ENCODE measurements at places on chromosomes 16 and 17.

DNA sequence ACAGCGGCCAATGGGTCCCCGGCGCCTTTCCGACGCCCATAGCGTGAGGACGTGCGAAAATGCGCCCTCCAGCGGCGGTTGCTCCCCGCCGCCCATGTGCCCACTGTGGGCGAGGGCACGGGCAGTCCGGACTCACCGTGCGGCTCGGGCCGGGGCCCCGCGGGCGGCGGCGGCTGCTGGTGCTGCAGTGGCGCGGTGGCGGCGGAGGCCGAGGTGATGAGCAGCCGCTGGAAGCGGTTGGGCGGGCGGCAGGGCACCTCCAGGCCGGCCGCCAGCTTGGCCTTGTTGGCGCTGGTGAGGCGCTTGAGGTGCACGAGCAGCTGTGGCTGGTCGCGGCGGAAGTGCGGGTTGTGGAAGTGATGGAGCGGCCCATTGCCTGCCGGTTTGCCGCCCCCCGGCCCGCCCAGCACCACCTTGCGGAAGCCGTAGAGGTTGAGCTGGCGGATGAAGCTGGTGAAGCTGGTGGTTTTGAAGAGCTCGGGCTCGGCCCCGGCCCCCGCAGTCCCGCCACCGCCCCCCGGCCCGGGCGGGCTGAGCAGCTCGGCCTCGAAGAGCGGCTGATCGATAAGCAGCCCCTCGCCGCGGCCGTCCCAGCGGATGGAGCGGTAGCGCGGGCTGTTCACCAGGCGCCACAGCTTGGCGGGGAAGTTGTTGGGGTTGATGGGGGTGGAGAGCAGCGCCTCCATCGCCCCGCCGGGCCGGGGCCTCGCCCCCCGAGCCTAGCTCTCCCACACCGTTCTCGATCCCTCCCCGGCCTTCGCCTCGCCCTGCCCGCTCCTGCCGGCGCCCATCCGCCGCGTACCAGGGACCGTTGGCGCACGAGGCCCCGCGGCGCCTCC lies at the start of gene HSF5:
Gene HSF5, minus strand, starts transcription at position 820 of the 839 bp plus-strand sequence. Its CDS starts 134 bp downstream, at position 686.
- DNase-seq = peak; percentile 81

- no peak for DNase-seq
These were observed 13.2 kb upstream of the ARL2BP start for GRCh38 chr16:57231821-57232350.

DNA sequence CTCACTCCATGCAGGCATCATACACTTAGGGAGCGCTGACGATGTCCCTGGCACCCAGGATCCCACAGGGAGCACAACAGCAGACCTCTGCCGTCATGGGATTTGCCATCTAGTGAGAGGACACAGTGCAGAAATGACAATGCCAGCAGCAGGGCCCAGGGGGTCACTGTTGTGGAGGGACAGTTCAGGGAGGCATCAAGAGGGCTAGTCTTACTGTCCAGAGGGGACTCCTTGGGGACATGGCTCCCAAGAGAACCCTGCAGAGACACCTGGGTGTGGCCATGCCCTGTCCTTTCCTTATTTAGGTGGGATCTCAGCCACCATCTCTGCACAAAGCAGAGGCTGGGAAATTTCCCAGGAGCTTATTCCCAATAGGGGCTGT lies 73.7 kb downstream of the CRISPLD2 start:
- no peak for DNase-seq

GRCh38 chr17:17787568-17787967 lies 49.2 kb downstream of the SREBF1 start:
- no peak for DNase-seq

- peak; percentile 33 for DNase-seq
These were observed 15.6 kb downstream of the MOSMO start for GRCh38 chr16:22023505-22023904.

DNA sequence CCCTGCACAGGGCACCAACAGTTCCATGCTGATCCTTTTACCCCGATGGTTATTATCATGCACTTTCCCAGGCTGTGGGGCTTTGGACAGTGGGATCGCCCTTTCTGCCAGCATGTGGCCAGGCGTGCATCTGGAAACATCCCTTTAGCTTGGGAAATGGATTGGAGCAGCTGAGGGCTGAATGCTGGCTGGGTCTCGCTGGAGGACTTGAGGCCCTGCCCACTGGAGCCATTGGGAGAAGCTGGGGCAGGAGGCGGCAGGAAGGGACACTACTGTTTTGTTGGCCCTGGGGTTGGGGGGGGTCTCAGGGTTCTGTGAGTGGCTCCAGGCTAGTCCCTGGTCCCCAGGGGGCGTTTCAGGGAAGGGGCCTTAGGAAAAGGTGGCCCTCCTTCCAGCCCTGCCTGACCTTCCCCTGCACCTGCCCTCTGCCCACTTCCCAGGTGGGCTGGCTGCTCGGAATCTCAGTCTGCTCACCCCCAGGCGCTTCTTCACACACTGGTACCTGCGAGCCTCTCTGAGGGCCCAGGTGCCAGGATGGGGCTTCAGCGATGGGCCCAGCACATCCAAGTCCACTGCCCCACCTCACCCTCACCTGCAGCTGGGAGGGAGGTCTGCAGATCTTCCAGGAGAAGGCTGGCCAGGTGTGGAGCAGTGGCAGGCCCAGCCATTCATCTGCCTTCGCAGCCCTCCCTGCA lies 1.6 kb upstream of the ADGRG3 start:
- DNase-seq = no peak

GRCh38 chr16:66900721-66901441 lies 17.8 kb downstream of the CDH16 start:
- DNase-seq = no peak

DNA sequence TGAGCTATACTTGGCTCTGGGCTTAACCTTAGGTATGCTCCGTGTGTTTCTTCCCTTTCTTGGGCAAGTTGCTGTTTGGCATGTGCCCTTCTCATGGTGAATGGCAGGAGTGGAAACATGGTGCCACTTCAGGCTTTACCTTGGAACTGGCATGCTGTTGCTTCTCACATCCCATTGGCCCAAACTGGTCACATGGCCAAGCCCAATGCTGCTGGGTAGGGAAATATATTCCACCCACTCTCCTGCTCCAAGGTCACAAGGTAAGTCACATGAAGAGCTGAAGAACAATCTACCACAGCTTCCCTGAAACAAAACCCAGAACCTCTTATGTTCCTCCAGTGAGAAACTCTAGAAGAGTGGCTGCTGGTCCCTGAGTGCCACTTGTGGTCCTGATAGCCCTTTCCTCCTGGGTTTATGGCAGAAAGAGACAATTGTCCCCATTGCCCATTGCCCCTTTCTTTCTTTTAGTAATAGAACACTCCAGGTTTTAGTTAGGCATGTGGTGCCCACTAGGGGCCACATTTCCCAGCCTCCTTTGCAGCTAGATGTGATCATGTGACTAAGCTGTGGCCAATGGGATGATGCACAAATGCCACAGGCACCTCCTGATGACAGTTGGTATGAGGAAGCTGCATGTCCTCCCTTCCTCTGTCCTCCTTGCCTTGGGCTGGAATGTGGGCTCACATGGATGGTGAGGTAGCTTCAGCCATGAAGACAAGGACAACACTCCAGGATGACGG lies 50.3 kb downstream of the MEOX1 start:
- DNase-seq = peak; percentile 13

DNA sequence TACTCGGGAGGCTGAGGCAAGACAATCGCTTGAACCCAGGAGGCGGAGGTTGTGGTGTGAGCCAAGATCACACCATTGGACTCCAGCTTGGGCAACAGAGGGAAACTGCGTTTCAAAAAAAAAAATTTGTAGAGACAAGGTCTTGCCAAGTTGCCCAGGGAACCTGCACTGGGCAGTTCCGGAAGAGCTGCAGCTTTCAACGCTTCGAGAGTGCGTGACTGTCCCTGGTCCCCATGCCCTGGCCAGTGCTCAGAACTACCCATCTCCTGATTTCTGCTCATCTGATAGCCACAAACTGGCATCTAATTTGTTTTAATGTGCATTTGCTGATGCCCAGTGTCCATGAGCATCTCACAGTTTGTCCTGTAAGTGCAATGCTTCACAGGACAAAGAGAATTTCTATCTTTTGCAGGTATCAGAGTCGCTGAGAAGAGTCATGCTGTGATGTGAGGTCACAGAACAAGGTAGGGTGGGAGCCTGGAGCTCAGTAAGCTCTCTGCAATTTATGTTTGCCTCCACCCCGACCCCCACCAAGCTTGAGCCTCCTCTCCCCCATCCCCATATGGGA lies 3.9 kb downstream of the ACTG1 start:
- no peak for DNase-seq

DNA sequence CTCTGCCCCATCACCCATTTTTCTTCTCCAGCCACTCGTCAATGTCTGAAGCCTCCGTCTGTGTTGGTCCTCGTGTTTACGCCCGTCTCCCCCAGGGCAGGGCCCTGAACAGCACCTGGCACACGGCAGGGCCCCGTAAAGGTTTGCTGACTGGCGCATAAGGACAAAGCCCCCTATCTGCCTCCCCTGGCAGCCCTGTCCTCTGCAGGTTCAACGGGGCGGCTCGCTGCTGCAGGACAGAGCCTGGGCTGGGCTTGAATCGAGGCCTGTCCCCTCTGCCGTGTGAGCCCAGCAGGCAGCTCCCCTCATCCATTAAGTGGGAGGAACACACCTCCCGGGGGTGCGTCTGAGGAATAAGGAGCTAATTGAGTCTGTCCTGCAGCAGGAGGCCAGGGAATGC lies 46.1 kb upstream of the PABPN1L start:
- no peak for DNase-seq

GRCh38 chr17:9024497-9024896 lies 3.2 kb downstream of the NTN1 start:
- no peak for DNase-seq

DNA sequence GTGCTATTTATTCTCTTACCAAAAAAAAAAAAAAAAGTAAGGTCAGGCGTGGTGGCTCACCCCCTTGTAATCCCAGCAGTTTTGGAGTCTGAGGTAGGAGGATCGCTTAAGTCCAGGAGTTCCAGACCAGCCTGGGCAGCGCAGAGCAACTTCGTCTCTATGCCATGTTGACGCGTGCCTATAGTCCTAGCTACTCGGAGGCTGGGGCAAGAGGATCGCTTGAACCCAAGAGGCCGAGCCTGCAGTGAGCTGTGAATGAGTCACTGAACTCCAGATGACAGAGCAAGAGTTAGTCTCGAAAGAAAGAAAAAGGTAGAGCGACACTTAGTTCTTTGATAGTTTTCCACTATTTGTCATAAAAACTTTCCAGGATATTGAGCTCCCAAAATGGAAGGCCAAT lies 1.4 kb upstream of the TENT4B start:
- DNase-seq = no peak

DNA sequence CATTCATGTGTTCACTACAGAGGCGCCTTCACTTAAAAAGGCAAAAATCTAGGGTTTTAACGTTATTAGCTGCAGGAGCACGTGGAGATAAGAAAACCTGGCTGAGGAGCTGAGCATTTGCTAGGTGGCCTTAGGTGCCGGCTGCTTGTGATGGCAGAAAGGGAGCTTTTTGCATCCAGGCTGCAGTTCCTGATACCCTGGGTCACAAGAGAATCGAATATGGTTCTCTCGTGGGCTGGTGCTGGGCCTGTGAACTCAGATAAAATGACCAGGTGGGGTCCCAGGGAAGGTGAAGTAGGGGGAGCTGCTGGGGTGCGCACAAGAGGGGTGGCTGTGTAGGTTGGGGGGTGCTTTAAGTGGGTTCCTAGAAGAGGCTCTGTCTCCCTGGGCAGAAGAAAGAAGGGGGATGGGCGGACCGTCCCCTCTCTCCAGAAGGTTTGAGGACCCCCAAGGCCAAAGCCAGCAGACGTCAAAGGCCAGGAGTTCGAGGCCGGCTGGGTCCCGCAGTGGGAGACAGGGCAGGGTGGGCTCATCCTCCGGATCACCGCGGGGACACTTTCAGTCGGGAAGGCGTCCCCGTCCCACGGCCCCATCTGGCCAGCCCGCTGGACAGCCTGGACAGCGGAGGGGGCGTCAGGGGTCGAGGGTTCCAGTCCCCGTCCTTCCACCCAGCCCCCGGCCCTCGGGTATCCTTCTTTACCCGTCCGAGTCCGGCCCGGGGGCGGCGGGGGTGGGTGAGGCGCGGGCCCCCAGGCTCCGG lies 740 bp upstream of the CMIP start:
- DNase-seq = peak; percentile 32

- DNase-seq = no peak
These were observed 13.5 kb downstream of the MTHFSD start for GRCh38 chr16:86541560-86541959.

GRCh38 chr16:80527297-80527696 lies 13.5 kb upstream of the DYNLRB2 start:
- peak; percentile 82 for DNase-seq

DNA sequence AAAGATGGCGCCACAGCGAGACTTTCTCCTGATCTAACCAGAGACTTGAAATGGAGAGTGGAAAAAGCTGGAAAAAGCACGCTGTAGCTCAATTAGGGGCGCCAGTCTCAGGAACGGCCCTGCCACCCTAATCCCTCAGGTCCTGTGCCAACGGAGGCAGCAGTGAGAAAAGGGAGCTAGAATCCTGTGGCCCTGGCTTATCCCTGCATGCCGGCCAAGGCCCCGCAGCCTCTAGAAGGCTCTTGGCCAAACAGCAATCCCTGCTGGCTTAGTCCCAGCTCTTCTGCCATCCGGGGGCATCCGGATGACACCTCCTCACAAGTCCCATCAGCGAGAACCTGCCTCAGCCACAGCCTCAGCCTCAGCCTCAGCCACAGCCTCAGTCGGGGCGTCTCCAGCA lies 69.8 kb downstream of the MRM3 start:
- DNase-seq = no peak

DNA sequence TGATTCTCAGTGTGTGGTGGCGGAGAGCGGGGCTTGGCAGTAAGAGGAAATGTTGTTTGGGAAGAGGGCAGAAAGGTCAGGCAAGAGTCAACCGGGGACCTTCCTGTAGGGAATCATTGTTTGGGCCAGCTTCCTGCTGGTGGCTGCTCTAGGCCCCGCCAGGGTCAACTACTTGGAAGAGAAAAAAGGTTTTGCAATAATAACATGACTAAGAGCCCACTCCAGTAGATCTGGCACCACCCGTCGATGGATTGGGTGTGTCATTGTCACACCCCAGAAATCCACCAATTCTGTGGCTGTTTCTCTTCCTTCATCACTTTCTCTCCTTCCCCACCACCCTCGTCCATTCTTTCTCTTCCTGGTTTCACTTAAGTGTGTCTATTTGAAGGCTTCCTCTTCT lies 4.2 kb upstream of the KRT24 start:
- DNase-seq = no peak

GRCh38 chr16:637081-638018 lies 1.2 kb upstream of the METTL26 start:
- DNase-seq = peak; percentile 95

GRCh38 chr16:69706256-69706974 lies 19.9 kb downstream of the NQO1 start:
- no peak for DNase-seq

DNA sequence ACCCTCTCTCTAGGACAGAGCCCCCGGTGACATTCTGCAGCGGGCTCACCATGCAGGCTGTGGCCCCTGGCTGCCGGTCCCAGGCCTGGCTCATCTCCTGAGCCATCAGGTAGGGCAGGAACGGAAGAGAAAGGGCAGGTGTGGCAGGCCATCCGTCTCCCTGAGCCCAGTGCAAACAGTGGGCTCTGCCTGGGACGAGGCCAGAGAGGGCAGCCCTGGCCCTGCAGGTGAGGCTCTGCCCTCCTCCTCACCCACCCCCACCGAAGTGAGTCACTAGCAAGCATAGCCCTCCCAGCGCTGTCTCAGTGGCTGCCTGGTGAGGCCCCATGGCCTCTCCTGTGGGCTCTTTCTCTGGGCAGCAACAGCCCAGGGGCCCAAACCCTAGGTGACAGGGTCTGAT lies 14.5 kb downstream of the OTOP3 start:
- no peak for DNase-seq

- DNase-seq = no peak
These were observed 431.2 kb downstream of the SLC39A11 start for GRCh38 chr17:72661116-72661944.

Measured in hematopoietic multipotent progenitor cell treated with erythropoietin and hydrocortisone succinate and interleukin-3 and kit ligand, for 4 days (in vitro differentiated cells).